Esophagus mucosa (tissue), 1 donor: ENCODE measurements at places on chromosomes 13 and 19.

DNA sequence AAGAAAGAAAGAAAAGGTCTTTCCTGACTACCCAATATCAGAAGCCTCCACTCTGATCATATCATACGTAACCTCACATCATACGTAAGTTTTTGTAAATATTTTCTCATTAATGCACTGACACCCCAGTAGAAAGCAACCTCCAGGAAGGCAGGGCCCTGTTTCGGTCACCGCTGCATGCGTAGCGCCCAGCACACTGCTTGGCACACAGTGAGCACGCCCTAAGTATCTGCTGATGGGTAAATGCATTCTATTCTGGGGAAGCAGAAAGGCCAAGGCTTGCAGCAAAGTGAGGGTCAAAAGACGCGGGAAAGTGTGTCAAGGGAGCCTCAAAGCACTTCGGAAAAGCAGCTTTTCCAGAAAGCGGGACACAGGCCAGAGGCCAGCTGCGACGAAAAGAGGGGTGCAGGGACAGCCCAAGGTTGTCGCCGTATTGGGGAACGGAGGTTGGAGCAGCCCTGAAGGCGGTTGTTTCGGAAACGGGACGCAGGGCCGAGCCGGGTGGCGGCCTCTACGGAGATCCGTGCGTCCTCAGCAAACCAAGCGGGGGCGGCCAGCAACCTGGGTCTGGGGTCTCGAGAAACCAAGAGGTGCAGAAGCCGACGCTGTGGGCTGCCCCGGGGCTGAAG, 463 bp downstream of the SUGP1 start:
- ATAC-seq: peak; percentile 2

DNA sequence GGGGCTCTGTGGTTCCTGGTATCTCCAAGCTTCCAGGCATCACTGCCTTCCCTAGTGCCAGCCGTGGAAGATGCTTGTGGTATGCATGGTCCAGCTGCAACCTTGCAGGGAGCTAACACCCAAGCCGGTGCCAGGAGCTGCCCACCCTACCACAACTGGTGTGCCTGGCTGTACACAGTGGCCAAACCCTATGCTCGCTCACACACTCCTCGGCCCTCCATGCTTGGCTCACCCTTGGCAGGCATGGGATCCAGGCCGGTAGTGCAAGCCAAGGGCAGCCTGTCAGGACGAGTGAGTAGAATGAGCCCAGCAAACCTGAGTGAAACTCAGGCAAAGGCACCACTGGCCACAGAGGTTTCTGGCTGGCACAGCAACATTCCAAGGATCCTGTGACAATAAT, 1676.0 kb downstream of the SLITRK1 start:
- ATAC-seq: no peak

- ATAC-seq: peak; percentile 21
Observed at GRCh38 chr19:40348961-40349507, 539 bp downstream of the PLD3 start.

- ATAC-seq: no peak
Observed at GRCh38 chr19:10911579-10912363, 16.7 kb downstream of the YIPF2 start.

DNA sequence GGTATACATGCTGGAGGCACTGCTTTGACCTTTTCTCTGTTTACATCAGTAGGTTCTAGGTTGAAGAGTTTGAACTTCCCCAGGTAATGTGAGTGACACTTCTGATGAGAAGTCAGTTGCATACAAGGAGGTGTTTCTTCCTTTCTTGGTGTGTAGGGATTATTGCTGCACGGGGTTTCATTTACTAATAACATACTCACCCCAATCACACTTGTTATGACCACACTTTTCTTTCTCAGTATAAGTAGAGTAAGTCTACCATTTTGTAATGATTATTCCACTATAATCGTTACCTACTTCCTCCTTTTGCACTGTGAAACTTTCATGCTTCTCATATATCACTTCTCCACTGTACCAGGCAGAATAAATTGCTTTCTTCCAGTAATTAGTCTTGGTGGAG, 138.0 kb downstream of the TNFSF13B start:
- ATAC-seq: no peak

DNA sequence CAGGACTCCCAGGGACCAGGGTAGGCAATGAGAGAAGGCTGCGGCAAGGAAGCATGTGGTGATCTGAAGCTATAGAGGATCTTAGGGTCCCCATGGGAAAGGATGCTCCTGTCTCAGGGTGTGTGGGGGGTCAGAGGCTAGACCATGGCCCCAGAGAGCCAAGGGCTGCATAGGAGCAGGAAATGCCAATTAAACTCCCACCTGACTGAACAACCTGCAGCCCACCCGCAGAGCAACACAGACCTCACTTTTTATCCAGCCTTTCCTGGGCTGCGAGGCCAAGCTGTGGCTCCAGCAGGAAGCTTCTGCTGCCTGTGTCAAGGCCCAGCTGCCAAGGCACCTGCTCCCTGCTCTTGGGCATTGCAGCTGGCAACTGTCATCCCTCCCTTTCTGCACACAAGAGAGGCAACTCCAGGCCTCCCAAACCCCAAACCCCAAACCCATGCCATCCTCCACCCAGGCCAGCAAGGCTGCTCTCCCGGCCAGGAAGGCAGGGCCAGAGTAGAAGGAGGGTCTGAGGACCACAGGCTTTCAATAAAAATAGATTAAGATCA, 290.1 kb downstream of the FOXO1 start:
- ATAC-seq: no peak

DNA sequence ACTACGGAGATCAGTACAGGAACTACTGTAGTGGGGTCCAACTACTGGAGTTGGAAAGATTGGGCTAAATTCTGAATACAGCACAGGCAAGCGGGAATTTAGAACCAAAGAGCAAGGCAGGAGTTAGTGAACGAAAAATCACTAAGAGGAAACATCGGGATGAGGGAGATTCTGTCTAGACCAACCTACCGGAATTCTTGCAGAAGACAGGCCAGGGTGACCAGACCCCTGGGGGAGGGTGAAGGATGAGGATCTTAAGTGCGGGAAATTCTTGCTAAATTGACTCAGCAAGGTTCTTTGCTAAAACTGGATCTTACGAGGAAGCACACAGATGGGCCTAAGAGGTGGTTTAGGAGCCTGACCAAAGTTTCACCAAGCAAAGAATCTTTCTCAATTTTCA, 13.2 kb upstream of the PSPC1 start:
- no peak for ATAC-seq

DNA sequence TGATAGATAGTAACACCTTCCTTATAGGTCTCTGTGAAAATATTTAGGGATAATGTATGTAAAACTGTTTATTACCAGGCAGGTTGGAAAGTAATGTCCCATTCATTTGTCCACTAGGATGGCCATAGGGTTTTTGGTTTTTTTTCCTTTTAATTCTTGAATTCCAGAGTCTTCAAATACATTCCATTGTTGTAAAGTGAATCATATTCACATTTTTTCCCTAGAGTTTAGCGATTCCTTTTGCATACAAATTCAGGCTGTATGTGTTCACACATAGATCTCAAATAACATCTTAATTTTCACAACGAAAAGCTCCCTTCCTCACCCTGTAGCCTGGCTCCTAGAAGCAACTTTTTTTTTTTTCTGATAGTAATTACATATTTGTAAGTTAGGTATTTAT, 1.8 kb upstream of the ZNF557 start:
- ATAC-seq: no peak

DNA sequence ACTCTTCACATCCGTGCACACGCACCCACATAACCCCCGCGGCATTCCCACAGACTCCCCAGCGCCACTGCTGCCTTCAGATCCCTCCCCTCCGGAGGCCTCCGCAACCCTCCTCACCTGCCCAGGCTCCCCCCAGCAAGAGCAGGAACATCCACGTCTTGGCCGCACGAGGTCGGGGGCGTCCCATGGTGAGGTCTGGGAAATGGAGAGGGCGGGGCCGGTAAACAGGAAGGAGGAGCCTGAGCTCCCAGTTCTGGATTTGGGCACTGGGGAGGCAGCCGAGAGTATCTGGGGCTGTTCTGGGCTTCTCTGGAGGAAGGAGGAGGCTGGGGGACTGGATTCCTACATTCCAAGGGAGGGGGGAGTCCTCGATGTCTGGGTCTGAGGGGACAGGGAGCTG, 423 bp downstream of the KLK8 start:
- peak; percentile 56 for ATAC-seq

DNA sequence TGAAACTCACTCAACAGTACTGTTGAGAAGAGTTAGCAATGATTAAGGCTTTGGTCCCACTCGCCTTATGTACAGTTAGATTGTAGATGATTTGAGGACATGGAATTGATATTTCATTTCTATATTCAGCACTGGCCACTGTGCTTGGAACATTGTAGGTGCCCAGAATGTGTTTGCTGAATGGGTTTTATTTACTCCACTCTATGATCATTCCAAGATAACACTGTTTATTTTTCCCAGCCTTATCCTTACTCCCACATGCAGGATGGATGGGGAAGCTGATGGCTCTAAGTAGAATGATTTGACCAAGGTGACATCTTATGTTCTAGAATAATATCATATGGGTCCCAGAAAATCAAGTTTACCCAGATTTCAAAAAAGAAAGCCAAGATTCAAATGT, 124.6 kb upstream of the RXFP2 start:
- no peak for ATAC-seq

GRCh38 chr19:3178377-3178972, at the start of gene S1PR4:
S1PR4 (plus strand) TSS chr19:3178769; CDS start chr19:3178793, 24 bp downstream.
- peak; percentile 42 for ATAC-seq

DNA sequence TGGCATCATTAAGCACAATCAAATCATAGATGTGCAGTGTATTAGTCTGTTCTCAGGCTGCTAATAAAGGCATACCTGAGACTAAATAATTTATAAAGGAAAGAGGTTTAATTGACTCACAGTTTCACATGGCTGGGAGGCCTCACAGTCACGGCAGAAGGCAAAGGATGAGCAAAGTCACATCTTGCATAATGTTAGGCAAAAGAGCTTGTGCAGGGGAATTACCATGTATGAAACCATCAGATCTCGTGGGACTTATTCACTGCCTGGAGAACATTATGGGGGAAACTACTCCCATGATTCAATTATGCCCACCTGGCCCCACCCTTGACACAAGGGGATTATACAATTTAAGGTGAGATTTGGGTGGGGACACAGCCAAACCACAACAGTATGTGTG, 245.2 kb upstream of the DACH1 start:
- no peak for ATAC-seq

DNA sequence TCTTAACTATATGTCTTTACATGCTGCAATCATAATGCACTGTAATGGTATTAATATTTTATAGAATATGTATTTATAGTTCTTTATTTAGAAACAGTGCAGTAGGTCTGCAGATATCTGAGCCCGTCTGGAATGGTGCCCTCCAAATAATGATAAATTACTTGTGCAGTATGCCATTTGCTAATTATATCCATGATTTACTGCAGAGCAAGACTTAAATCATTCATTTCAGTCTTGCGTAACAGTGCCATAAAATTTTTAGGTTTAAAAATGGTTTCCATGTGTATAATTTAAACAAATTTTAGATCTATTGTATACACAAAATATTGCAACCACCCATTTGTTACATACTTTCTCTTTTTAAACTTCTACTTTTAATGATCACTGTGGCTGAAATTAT, 175.1 kb downstream of the ZNF536 start:
- ATAC-seq: no peak

DNA sequence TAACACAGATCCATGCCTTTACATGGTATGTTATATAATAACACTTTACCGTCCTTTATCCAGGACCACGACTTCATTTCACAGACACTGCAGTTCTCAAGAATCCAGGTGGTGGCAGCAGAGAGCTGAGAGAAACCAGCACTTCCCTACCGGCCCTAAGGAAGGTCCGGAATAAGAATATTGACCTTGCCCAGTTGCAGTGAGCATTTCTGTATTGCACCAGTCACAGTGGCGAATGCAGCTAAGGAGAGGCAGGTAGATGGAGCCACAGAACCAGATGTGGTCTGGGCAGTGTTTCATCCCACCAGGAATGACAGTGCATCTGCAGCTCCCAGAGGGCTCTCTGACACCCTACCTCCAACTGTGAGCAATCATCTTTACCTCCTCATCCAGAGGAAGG, 44.6 kb downstream of the ZNF787 start:
- peak; percentile 44 for ATAC-seq

- no peak for ATAC-seq
Observed at GRCh38 chr13:66446413-66446812, 783.7 kb downstream of the PCDH9 start.

DNA sequence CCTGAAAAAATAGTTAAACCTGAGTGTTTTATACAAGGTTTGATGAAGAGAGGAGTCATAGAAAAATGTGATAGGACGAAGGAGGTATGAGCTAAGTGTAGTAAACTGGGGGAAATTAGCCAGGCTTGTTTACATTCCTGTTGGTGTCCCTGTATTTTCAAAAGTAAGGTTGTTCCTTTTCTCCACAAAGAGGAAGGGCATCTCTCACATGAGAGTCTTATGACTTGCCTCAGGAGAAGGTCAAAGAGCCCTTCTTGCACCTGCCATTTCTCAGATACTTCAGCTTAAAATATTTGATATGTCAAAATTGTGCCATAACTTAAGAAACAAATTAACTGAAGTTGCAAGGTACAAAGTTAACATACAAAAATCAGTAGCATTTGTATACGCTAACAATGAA, 3.6 kb upstream of the N4BP2L2 start:
- ATAC-seq: no peak

GRCh38 chr13:99657848-99658260, 156.6 kb downstream of the TM9SF2 start:
- no peak for ATAC-seq

DNA sequence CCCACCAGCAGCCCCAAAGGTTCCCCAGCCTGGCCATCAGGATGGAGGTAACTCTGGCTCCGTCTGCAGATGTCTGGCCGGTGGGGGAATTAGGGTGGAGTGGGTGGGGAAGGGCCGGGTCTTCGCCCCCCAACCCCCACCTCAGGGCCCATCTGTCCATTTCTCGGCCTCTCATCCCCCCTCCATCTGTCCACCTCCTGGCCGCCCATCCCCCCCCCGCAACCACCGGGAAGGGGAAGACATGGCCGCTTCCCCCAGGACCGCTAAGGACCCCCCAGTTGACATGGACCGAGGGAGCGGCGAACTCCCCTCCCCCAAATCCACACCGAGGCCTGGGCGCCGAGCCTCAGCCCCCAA, 793 bp downstream of the LRFN1 start:
- no peak for ATAC-seq

GRCh38 chr19:43725468-43725867, 9.6 kb downstream of the IRGC start:
- ATAC-seq: no peak

DNA sequence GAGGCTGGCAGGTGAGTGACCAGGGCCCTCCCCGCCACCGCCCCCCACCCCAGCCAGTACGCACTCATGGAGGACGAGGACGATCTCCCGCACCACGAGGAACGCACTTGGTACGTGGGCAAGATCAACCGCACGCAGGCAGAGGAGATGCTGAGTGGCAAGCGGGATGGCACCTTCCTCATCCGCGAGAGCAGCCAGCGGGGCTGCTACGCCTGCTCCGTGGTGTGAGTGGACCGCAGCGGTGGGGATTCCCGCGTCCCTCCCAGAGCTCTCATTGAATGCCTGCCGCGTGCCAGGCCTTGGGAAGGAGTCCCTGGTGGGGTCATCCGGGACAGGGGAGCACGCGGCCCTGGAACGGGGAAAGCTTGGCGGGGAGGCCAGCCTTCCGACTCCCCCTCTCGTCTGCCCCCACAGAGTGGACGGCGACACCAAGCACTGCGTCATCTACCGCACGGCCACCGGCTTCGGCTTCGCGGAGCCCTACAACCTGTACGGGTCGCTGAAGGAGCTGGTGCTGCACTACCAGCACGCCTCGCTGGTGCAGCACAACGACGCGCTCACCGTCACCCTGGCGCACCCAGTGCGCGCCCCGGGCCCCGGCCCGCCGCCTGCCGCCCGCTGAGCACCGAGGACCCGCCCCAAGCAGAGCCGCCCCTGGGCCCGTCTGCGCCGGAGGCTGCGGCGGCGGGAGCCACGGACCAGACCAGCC, 4.8 kb upstream of the IFI30 start:
- peak; percentile 7 for ATAC-seq
